ENCODE measurements at places on chromosomes 6 and 20.

- DNase-seq: no peak
These were observed 427.3 kb downstream of the KIF16B start for GRCh38 chr20:16145919-16146318.

- DNase-seq: no peak
These were observed 36.3 kb upstream of the SLCO4A1 start for GRCh38 chr20:62606016-62606415.

GRCh38 chr6:119728220-119728750 is 378.7 kb upstream of the MAN1A1 start:
- no peak for DNase-seq

DNA sequence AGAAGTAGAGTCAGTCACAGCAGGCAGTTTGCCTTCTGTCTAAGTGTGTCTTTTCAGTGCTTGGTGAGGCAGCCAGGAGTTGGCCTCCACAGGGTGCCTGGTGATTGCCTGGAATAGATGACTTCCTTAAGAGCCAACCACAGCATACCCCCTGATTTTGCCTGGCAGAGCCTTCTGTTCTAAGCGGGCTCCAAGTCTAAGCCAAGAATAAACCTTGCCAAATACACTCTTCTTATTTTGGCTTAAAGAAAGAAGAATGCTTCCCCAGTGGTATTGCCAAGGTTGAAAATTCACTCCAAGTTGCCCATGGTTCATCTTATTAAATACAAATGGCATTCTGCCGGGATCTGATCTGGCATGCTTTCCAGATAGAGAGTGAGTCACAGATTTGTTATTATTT is 1424.8 kb upstream of the EYS start:
- DNase-seq: no peak

- no peak for DNase-seq
These were observed 747 bp upstream of the TXNDC5 start for GRCh38 chr6:7911345-7911725.

DNA sequence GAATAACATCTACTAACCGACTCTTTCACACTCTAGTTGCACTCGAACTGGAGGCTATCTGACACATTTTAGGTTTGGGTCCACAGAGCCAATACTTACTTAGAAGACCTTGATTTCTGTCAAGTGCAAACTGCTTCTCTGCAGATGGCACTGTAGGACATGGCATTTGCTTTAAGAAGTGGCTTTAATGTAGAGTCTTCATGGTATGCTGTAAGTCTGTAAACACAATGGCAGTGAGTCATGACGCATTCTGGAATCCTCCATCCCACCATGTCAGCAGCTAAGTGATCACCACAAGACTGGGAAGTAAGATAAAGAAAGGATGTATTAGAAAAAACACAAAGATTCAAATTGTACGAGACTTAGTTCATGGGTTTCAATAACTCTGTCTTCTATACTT is 377.0 kb upstream of the NOX3 start:
- no peak for DNase-seq

GRCh38 chr6:143527677-143528076 is 16.2 kb upstream of the FUCA2 start:
- DNase-seq: no peak

DNA sequence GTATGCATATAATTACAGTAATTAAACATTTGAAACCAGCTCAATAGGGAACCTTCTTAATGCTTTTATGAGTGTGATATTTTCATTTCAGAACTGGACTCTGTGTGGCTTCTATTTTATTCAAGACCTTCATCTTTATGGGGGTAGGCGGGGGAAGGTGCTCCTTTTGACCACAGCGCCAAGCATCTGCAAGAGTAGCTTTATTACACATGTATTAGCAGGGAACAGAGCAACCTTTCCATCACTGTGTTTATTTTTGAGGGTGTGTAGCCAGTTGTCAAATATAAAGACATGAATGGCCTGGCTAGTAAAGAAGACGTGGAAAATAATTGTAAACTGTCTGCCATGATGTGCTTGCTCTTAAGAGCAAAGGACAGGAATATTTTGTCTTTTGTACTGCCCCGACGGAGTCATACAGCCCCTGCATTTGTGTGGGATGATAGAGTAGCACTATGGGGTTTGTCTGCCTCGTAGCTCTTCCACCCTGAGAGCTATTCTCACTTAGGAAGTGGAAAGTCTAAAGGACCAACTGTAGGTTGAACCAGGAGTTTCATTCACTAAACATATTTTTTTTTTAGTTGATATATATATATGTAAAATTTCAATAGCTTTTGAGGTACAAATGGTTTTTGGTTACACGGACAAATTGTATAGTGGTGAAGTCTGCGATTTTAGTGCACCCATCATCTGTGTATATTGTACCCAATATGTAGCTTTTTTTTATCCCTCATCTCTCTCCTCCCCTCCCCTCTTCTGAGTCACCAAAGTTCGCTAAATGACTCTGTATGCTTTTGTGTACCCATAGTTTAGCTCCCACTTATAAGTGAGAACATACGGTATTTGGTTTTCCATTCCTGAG is 91.2 kb downstream of the CARMIL1 start:
- no peak for DNase-seq

GRCh38 chr6:41600499-41601247 is 37.6 kb upstream of the MDFI start:
- no peak for DNase-seq

GRCh38 chr6:2652611-2653010 is 98.1 kb downstream of the MYLK4 start:
- no peak for DNase-seq

DNA sequence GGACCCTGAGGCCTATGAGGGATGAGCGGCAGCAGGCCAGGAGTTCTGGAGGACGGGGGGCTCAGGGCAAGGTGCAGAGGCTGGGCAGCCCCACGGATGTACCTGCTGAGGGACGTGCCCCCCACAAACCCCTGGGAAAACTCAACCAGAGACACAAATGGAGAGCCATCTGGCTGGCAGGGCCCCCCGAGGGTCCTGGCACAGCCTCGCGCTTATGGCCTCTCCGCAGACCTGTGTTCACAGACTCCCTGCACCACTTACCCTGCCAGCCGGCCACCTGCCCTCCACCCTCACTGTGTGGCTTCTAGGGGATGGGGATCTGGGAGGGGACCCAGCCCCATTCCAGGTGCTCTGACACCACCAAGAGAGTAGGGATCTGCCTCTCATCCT is 3.4 kb upstream of the ZBTB46 start:
- DNase-seq: no peak
